NCI-H187 (cell line): ENCODE measurements at places on chromosomes 5 and 9.

GRCh38 chr9:82679472-82679871 lies 383.5 kb downstream of the RASEF start:
- no peak for DNase-seq

GRCh38 chr5:67050125-67050524 lies 146.5 kb downstream of the CD180 start:
- no peak for DNase-seq

DNA sequence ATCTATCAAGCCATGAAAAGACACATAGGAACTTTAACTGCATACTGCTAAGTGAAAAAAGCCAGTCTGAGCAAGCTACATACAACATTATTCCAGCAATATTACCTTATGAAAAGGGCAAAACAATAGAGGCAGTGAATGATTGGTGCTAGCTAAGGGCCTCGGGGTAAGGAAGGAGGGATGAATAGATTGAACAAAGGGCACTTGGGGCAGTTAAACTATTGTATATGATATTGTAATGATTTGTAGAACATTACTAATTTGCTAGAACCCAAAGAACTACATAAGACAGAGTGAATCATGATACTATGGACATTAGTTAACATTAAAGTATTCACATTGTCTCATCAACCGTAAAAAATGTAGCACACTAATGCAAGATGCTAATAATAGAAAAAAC lies 218.3 kb downstream of the FBXO4 start:
- no peak for DNase-seq

DNA sequence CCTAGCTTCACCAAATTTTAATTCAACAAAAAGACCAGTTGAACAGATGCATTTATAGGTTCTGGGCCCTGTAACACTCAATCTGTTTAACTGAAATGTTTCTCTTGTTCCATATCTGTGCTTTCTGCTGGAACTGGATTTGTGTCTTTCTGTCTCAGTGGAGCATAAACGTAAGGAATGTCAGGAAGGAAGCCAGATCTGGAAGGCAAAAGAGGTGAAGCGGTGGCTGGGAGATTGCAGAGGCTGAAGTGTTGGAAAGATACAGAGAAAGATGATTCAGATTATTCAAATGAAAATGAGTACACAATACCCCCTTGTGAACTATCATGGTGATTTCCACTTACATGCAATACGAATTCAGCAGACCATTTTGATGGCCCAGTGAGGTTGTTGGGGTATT lies 406.8 kb downstream of the BRINP1 start:
- DNase-seq: no peak

DNA sequence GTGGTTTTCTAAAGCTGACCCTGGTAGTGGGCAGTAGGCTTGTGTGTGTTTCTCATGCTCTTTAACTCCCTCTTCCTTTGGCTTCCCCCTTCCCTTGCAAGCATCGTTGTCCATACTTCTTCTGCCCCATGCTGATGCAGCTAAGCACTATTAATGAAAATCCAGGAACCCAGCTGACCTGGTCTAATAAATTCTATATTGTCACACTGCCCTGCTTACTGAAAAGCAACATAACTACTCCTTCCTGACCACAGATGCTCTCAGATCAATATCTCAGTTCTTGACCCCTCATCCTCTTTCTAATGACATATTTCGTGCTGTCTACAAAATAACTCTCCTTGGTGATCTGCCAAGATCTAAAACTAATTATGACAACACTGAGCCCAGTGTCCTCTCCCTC lies 405.5 kb downstream of the EFNA5 start:
- no peak for DNase-seq

DNA sequence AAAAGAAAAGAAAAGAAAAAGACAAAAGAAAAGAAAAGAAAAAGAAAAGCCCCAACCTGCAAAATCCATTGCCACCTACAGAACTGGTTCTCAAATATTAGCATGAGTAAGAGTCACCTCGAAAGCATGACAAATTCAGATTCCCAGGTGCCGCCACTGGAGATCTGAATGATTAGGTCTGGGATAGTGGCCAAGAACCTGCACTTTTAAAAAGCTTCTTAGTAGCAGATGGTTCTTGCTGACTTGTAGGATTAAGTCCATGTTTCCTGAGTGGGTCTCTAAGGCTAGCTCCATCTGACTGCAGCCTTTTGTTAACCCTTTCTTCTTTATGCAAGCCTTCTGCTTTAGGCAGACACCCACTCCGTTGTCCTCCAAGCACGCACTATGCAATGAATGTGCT lies 178.5 kb upstream of the CDH18 start:
- DNase-seq: no peak

GRCh38 chr5:172506921-172507320 lies 52.6 kb upstream of the SH3PXD2B start:
- no peak for DNase-seq

GRCh38 chr9:111393971-111394370 lies 63.9 kb upstream of the OR2K2 start:
- no peak for DNase-seq

DNA sequence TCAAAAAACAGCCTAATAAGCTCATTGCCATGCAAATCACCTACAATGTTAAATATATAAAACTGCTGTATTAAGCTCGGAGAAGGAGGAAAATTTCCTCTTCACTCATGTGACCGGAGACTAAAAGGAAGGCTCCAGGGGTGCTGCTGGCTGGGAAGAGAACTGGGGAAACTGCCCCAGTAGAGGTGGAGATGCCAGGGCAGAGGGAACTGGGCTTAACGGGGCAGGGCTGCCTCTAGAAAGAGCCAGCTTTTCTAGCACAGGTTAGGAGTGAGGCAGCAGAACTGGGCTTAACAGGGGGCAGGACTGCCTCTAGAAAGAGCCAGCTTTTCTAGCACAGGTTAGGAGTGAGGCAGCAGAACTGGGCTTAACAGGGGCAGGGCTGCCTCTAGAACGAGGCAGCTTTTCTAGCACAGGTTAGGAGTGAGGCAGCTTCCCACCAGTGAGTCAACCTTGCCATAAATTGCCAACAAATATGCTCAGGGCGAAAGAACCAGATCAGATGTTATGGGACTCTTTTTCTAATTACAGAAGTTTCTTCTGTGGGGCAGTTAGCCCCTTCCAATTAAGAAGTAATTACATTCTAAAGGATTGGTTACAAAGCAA lies 115.3 kb downstream of the FANCC start:
- DNase-seq: no peak

DNA sequence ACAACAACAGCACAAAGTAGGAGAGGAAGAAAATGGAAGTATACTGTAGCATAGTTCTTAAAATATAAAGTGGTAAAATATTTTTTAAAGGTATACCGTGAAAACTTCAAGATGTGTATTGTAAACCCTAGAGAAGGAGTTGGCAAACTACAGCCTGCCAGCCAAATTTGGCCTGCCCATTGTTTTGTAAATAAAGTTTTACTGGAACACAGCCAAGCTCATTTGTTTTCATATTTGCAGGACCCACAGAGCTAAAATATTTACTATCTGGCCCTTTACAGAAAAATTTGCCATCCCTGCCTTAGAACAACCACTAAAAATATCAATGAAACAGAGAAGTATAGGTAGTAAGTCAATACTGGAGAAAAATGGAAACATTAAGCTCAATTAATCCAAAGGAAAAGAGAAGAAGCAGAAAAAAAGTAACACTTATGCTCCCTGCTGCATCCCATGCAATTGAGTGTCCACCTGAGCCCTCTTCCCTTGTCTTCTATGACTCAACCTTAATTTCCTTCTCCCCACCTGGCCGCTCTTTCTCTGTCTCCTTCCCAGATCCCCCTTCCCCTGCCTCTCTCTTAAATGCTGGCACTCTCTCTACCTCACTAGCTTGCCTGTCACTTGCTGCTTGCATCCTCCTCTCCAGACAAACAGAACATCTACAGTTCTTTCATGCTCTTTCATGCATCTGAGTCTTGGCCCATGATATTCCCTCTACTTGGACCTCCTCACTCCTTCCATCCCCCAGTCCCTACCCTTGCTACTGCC lies 50.6 kb upstream of the FER start:
- DNase-seq: no peak

DNA sequence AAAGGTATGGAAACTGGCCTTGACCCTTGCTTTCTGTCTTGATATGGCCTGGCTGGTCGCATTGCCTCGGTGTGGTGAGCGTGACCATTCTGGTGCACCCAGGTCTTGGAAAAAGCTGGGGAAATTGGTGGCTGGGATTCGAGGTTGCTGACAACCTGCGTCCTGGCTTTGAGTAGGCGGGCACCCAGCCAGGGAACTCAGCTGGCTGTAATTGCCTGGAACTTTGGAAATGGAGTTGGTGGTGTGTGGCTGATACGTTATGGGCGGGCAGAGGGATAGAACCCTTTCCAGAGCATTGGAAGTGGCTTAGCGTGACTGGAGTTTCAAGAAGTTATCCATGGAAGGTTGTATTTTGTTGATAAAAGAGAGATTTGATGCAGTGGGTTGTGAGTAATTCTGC lies 35.2 kb downstream of the KCNMB1 start:
- DNase-seq: no peak

GRCh38 chr9:99169086-99169485 lies 52.7 kb downstream of the ALG2 start:
- no peak for DNase-seq

DNA sequence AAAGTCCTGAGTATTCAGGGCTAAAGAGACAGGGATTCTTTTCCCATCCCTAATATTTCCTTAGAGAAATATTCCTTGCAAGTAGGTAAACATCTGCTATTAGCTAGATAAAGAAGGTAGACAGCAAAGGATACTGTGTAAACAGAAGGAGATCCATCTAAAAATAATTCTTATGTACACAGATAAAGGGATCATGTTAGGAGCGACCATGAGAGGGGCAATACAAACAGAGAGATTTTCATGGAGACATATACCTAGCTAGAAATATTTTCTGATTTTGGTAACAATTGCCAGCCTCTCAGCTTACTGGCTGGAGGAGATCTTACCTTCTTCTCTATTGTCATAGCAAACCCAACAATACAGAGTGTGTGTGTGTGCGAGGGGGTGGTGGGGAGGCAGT lies 184.6 kb upstream of the DMAC1 start:
- DNase-seq: no peak

DNA sequence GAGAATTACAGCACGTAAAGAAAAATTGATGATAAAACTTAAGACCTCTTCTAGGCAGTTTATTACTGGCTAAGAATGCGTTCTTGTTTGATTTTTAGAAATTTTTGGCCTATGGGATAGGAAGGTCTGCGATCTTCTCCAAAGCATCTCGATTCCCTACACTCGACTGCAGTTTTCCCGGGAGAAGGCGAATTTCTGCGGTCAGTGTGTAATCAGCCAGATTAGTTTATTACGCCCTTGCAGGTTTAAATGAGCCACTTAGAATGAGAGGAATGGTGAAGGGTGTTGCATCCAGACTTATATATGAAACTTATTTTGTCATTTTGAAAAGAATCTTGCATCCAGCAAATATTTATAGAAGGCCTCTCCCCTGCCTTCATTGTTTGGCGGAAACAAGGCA lies 1.2 kb downstream of the MTAP start:
- no peak for DNase-seq

DNA sequence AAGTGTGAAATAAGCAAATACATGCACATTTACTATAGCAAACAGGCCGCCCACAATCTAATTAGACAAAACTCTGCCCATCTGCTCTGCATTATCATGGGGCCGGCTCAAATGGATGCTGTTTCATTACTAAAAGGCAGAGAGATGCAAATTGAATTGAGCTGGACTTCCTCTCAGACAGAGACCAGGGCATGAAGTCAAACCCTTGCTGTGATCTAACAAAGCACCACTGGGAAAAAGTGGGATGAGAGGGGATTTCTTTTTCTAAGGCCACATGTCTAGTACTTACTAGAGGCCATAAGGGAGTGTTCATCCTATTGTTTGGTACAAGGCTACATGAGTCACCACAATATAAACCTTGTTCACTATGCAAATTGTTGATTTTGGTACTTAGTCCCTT lies 614.7 kb downstream of the ISL1 start:
- no peak for DNase-seq

GRCh38 chr9:21576331-21577189 lies 94.4 kb upstream of the IFNE start:
- no peak for DNase-seq

- no peak for DNase-seq
Measured at GRCh38 chr9:129868872-129869486, 33.7 kb downstream of the USP20 start.

- DNase-seq: no peak
Measured at GRCh38 chr9:77769246-77769645, 121.1 kb upstream of the GNA14 start.

GRCh38 chr5:150178262-150178661 lies 11.6 kb upstream of the SLC6A7 start:
- no peak for DNase-seq

DNA sequence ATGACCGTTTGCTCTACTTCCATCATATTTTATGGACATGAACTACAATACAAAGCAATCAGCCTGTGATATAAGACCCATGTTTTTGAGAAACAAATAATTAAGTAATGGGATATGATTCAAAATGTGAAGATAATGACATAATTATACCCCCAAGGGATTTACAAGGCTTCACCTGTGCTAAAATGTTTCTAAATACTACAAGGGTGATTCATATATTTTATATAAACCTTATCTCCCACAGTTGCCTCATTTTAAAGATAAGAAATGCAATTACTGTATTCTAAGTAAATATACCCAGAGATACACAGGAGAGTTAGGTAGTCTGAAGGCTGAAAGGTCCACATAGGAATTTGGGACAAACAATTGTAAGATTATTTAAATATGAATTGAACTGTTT lies 662.0 kb upstream of the CHD1 start:
- no peak for DNase-seq

GRCh38 chr5:164934039-164934438 lies 1428.6 kb downstream of the MAT2B start:
- no peak for DNase-seq

- no peak for DNase-seq
Measured at GRCh38 chr5:127355337-127355736, 64.7 kb downstream of the MEGF10 start.
